Activated CD8-positive, alpha-beta T cell treated with anti-CD3 and anti-CD28 coated beads for 36 hours (primary cell): ENCODE measurements at places on chromosomes 2 and 18. TPM values are rescaled to one million over a fixed set of nuclear protein-coding genes. Genes with fewer than 3 reads are reported as not detected.
A peak's percentile ranks its signal among the peaks of the same experiment; 100 is the strongest.

The MTCL1 gene
- 0.25 TPM for total RNA-seq

The HOXD11 gene
- not detected for total RNA-seq

The IL36RN gene
- total RNA-seq: not detected

The ZC3H8 gene
- 22.1 TPM for total RNA-seq

DNA sequence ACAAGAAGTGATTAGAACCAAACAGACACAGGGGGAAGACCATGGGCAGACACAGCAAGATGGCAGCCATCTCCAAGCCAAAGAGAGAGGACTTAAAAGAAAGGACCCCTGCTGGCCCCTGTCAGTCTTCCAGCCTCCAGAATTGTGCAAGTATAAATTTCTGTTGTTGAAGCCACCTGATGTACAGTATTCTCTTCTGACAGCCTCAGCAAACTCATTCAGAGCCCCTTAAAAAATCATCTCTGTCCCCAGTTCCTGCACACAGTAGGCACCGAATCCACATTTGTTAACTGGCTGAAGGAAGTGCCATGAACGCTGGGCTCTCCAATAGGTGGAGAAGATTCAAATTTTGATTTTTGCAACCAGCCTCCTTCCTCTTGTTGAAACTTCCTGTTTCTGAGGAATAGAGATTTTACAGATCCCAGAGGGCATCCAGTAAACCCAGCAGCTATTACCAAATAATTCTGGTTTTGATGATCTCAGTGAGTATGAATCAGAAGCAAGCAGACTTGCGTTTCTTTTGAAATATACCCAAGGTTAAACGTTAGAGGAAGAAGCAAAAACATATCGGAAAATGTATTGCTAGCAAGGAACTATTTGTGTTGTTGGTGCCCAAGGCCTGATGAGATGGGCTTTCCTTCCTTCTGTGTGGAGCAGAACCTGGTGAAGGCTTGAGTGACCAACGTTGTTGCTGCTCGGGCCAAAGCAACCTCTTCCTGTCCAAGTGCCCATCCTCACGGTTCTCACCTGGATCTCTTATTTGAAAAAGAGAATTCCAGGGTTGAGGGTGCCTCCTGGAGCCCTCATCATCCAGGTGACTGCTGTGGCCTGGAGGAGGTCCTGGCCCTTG lies 47.7 kb upstream of the PLB1 start:
- no peak for DNase-seq

DNA sequence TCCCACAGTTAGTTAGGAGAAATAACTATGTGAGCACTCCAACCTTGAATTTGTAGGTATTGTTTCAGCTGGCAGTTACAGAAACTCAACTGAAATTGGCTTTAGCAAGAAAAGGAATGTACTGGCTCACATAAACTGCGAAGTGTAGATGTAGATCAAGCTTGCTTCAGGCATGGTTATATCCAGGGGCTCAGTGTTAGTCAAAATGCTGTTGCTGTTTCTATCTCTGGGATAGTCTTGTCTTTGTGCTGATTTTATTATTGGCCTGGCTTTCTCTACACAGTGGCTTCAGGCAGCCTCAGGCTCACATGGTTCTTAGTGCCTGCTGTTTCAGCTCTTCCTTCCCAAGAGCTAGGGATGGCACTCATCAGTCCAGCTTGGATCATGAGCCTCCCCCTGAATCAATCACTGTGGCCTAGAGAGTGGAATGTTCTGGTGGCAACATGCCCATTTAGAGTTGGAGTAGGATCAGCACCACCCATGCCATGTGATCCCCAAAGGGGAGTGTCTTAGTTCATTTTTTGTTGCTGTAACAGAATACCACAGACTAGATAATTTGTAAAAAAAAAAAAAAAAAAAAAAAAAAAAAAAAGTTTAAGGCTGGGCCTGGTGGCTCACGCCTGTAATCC lies 69.1 kb upstream of the FOXI3 start:
- DNase-seq: no peak

DNA sequence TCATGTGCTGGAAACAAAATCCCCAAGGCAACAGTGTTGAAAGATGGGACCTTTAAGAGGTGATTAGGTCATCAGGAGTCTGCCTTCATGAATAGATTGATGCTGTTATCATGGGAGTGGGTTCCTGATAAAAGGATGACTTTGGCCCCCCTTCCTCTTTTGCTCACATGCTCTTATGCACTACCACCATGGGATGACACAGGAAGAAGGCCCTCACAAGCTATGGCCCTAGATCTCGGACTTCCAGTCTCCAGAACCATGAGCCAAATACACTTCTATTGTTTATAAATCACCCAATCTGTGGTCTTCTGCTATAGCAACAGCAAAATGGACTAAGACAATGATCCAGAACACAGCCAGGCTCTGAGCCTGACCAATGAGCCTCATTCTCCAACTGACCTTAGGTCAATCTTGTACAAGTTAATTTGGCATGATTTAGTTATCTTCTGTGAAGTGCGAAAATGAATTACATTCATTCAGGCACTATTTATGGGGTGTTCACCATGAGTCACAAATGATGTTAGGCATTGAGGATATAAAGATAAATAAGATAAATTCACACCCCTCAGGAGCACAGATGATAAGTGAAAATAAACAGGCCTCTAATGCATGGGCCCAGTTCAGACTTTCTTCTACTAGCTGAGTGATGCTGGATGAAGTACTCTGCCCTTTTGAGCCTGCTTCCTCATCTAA lies 37.7 kb upstream of the NT5C1B start:
- DNase-seq: no peak

DNA sequence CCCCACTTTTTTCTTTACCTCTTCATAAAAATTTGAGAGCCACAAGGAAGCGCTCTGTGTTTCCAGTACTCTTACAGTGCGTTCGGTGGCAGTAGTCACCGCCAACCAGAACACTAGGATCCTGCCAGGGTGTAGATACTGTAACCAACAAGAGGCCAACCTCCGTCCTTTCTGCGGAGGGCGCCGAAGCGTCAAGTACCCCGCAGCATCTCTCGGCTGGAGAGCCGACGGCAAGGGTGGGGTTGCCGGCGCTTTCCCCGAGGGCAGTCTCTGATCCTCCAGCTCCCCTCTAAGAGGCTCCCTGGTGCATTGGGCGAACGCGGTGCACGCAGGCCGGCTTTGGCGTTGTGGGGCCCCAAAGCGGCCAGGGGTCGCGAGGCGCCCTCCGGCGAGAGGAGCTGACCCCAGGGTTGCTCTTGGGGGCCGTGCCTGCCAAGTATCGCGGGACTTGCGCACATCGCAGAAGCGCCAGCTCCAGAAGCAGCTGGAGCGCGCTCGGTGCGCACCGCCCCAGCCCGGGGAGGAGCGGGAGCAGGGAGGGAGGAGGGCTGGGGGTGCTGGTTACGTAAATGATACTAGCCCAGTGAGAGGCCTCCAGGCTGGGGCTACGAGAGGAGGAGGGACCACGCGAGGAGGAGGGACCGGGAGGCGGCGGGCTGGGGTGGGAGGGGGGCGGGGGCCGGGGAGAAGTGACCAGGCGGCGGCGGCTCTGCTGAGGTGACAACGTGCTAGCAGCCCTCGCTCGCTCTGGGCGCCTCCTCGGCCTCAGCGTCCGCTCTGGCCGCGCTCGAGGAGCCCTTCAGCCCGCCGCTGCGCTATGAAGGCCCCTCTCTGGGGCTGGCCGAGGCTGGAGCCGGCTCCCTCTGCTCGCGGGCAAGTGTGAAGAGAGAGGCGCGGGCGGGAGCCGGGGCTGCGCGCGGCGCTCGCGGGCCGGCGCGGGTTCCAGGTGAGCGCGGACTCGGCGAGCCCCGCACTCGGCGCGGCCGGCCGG lies at the start of gene GALNT13:
Gene GALNT13, plus strand, starts transcription at position 692 of the 991 bp plus-strand sequence.
- DNase-seq: peak; percentile 3

GRCh38 chr2:102837626-102838198 lies 75.9 kb downstream of the TMEM182 start:
- DNase-seq: no peak

GRCh38 chr18:28045176-28045810 lies 131.6 kb downstream of the CDH2 start:
- DNase-seq: no peak

- no peak for DNase-seq
These were observed 199.1 kb upstream of the CELF4 start for GRCh38 chr18:37764541-37765288.
